Hematopoietic multipotent progenitor cell treated with erythropoietin and hydrocortisone succinate and interleukin-3 and kit ligand, for 6 days (in vitro differentiated cells): ENCODE measurements at places on chromosomes 6 and 20.

DNA sequence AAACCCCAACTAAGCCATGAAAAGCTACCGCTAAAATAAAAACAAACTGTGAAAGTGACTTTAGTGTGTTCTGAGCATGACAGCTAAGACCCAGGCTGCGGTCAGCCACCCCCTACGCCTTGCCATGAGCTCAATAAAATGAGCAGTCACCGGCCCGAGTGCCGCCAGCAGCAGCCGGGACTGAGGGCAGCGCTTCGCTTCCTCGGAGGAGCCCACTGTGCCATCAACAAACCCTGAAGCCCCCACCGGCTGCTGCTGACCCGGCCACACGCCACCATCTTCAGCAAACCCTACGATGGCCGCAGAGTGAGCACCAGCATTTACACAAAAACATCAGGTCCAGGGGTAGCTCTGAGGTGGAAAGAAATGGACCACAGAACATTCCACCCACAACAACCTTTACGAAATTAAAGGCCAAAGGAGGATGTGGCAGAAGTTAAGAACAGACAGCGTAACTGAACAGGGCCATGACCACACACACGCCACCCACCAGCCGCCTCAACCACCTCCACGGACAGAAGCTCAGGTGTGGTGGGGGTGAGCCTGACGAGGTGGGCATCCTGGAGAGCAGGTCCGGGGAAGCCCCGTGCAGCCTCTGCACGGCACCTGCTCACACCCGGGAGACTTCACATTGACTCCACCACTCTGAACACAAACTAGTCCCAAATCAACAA is 67.0 kb downstream of the THBS2 start:
- DNase-seq: no peak

GRCh38 chr6:33965766-33966165 is 162.0 kb upstream of the MLN start:
- no peak for DNase-seq

- no peak for DNase-seq
Measured at GRCh38 chr20:61279621-61280150, 27.6 kb downstream of the CDH4 start.

DNA sequence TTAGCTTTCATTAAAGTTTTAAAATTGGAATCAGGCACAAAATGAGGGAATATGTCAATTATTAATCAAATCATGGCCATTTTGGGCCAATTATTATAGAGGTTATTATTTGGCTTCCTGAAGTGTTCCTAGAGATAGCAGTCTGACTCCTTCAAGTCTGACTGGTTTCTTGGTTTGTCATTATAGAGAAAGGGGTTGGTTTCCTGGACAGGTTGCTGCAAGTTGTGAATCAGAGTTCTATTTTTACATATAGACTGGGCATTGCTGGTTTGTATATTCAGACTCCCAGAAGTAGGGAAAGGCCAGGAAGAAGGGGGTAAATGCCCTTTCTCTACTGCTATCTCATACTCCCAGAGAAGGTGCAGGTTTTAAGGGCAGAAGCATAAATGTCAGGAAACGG is 121.4 kb upstream of the CEP162 start:
- no peak for DNase-seq

DNA sequence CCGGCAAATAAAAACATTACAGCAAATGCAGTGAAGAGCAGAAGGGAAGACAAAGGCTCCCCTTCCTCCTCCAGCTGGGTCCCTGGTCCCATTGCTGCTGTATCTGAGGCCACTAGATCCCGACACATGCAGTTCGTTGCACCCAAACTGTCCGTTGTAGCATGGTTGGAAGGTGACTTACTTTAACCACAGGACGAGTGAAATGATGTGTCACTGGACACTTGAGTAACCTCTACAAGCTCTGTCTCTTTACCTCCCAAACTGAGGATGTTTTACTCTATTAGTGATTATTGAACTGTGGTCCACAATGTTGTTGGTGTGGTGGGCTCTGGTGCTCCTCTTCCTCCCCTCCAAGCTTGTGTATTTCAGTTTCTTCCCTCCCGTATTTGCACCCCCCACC is 46.2 kb upstream of the ARMH2 start:
- DNase-seq: no peak

DNA sequence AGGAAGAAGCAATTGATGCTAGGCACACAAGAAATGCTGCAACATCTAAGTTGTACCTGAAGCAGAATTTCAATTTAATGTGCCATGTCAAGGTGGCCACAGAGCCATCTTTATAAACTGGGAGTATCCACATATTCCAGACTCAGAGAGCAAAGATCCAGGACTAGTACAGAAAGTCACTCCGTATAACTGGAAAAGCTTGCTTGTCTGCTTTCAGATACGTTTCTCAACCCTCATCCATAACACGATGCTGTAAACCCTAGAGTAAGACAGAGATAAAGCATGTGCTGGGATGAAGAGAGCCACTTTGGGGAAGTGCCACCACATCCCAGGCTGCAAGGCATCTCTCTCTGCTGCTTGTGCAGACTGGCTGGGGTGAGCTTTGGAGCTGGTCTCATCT is 134.7 kb downstream of the PACRG start:
- DNase-seq: no peak
